Natural killer cell (primary cell): ENCODE measurements at places on chromosomes 16 and 17.

DNA sequence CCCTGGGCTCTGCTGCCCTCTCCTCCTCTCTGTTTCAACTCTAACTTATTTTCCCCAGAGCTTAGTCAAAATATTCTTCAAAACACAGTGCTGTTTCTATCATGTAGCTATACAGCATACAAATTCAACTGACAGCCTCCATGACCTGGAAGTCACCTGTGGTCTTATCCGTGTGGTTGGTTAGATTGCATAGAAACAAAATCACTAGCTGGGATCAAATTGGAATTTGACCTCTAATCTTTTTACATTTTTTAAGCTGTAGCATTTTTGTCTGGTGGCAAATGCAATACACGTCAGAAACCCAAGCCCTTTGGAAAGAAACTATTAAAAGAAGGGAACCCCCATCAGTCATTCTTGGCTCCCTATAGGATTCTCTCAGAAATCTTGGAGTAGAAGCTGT is 57.3 kb downstream of the ABCC12 start:
- H3K27me3 ChIP-seq, result no peaks in the 10 kb centered on the region
- H3K36me3 ChIP-seq, result no peaks in the 10 kb centered on the region
- no peak overlapping the region for H3K27ac ChIP-seq
- H3K4me3 ChIP-seq, result no peak overlapping the region

GRCh38 chr17:32496395-32497073 is 9.7 kb downstream of the CDK5R1 start:
- DNase-seq, result no peak
- no peak overlapping the region for H3K4me3 ChIP-seq
- H3K36me3 ChIP-seq, result no peaks in the 10 kb centered on the region
- H3K27me3 ChIP-seq, result no peaks in the 10 kb centered on the region
- peaks cover 50% of the 10 kb centered on the region for H3K4me1 ChIP-seq
- H3K27ac ChIP-seq, result no peak overlapping the region

DNA sequence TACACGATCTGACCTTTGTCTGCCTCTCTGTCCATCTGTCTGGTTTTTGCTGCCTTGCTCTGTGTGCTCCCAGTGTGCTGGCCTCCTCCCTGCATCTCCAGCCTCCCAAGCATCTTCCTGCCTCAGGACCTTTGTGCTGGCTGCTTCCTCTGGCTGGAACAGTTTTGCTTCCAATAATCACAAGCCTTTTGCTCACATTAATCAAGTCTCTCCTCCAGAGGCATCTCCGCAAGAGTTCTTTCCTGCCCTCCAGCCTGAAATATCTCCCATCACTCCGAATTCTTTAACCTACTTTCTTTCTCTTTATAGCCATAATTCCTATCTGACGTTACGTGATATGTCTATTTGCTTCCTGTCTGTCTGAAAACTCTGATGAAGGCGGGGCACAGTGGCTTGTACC is 267.1 kb downstream of the ABCC12 start:
- H3K4me3 ChIP-seq, result no peak overlapping the region
- H3K27ac ChIP-seq, result no peak overlapping the region
- no peak for DNase-seq
- H3K27me3 ChIP-seq, result peaks cover 3% of the 10 kb centered on the region
- no peaks in the 10 kb centered on the region for H3K36me3 ChIP-seq

DNA sequence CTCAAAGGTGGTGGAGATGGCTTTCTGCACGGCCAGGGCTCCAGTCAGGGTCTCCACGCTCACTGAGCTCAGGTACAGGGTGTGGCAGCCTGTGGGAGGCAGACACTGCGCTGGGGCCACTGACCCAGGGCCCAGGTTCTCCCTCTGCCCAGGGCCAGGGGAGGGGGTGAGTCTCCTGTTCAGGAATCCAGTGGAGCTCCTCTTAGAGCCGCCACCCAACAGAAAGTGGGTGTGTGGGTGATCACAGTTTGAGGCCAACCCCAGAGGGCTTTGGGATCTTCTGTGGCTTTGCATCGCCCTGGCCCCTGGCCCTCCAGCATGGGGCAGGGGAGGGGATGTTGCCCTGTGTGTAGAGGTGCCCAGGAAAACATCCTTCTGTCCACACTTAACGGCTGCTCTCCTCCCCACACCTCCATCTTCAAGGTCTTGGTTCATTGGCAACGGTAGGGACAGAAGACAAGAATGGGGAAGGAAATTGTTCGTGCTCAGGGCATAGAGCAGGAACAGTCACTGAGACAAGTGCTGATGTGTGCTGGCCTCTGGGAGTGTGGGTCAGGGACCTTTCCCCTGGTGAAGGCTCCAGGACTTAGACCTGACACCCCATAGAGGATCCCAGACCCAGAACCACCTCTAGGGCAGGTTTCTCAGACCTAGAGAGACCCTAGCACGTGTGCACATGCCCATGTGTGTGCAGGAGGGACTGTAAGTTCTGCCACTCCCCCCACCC is 21.5 kb downstream of the TNS4 start:
- H3K4me3 ChIP-seq, result no peak overlapping the region
- H3K4me1 ChIP-seq, result peaks cover 71% of the 10 kb centered on the region
- no peaks in the 10 kb centered on the region for H3K36me3 ChIP-seq

GRCh38 chr16:56191835-56192634 is 746 bp downstream of the GNAO1 start:
- no peak overlapping the region for H3K27ac ChIP-seq
- H3K36me3 ChIP-seq, result no peaks in the 10 kb centered on the region
- DNase-seq, result peak; percentile 28
- H3K4me1 ChIP-seq, result peaks cover 32% of the 10 kb centered on the region
- H3K27me3 ChIP-seq, result peaks cover 38% of the 10 kb centered on the region

DNA sequence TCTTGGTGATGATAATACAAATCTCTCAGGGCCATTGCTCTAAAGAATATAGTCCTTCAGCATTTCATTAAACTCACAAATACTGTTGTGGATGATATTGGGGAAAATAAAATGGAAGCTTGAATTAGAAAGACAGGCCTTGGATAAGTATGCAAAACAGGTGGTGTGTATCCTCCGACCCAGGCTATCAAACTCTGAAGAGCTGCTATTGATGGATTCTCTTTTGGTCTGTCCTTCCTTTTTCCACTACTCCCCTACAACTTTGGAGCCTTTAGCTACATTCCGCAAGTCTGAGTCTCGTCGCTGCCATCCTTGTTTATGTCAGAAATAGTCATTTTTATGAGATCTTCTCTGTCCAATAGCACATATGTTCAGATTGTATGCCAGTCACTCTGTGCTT is 351.6 kb downstream of the KCNJ2 start:
- no peak for DNase-seq
- H3K27ac ChIP-seq, result no peak overlapping the region

DNA sequence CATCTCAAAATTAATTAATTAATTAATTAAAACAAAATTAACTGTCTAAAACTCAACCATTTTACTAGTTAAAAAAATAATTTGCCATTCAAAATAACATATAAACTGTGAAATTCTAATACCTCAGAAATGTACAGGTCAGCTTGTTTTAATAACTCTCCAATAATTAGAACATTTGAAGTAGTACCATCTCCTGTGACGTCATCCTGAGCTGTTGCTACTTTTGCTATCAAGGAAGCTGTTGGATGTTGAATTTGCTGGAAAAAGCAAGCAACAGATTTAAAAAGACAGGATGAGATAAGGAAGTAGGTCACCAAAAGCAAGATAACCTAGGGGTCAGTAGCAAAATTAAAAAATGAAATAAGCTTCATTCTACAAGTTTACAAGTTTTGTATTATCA is 2.8 kb downstream of the CCT6B start:
- H3K27ac ChIP-seq, result no peak overlapping the region
- H3K4me1 ChIP-seq, result peaks cover 15% of the 10 kb centered on the region
- DNase-seq, result no peak
- H3K4me3 ChIP-seq, result no peak overlapping the region
- H3K27me3 ChIP-seq, result no peaks in the 10 kb centered on the region

- no peaks in the 10 kb centered on the region for H3K4me1 ChIP-seq
- H3K4me3 ChIP-seq, result no peak overlapping the region
- H3K27ac ChIP-seq, result no peak overlapping the region
- H3K27me3 ChIP-seq, result no peaks in the 10 kb centered on the region
- H3K36me3 ChIP-seq, result no peaks in the 10 kb centered on the region
Observed at GRCh38 chr16:76955629-76956028, 235.4 kb upstream of the MON1B start.

GRCh38 chr17:50026837-50027171 is 29.1 kb upstream of the ITGA3 start:
- peak; percentile 87 for DNase-seq
- H3K4me3 ChIP-seq, result no peak overlapping the region
- peaks cover 10% of the 10 kb centered on the region for H3K4me1 ChIP-seq
- no peaks in the 10 kb centered on the region for H3K36me3 ChIP-seq

DNA sequence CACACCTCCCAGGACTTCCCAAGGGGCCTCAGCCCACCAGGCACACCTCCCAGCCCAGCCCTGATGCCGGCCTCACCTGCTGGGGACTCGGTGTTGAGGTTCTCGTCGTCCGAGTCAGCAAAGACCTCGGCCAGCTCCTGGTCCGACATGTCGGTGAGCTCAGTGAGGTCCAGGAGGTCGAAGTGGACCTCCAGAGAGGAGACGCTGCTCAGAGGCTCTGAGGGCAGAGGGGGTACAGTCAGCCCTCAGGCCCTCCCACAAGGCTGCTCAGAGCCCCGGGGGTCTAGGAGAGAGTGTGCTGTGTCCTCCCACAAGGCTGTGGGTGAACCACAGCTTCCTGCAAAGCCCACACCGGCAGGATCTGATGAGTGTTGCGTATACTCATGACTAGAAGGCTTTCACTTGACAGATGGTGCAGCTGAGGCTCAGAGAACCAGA is 10.5 kb downstream of the DBNDD1 start:
- peak; percentile 78 for DNase-seq
- peaks cover 18% of the 10 kb centered on the region for H3K27me3 ChIP-seq
- H3K4me1 ChIP-seq, result peaks cover 25% of the 10 kb centered on the region
- peak overlapping the region; percentile 14 for H3K4me3 ChIP-seq
- H3K27ac ChIP-seq, result peak overlapping the region; percentile 48

- DNase-seq, result no peak
- H3K27me3 ChIP-seq, result no peaks in the 10 kb centered on the region
- H3K36me3 ChIP-seq, result peaks cover 56% of the 10 kb centered on the region
- H3K4me1 ChIP-seq, result no peaks in the 10 kb centered on the region
- no peak overlapping the region for H3K27ac ChIP-seq
Observed at GRCh38 chr17:75950421-75950820, 9.6 kb upstream of the FBF1 start.

DNA sequence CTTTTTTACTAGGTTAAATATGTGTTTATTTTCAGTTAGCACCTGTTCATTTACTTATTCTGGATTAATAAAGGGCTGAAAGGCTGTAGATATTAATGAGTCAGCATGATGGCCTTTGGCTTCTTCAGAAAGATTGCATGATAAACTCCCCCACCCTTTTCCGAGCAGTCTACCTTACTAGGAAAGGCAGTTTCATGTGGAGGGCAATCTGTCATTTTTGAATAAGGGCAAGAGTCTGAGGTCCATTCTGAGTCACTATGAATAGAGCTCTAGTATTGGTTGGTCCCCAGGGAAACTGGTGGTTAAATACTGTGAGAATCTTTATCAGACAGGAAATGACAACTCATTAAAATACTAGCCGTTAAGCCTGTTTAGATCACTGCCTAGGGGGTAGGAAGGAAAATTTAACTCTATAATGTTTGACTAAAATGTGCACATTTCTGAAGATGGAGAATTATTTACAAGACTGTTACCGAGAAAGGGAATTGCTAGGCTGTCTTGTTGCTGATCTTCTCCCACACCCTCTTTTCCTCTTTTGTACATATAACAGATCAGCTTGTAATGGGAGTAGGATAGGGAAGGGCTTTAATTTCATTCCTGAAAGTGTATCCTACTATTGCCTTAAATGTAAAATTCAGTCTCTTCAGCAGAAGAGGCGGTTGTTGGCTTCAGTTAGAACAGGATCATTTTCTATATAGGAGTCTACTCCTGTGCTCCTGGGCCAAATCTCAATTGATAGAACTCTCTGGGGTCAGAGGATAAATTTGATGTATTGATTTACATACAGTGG is 63.3 kb downstream of the TUBD1 start:
- H3K27ac ChIP-seq, result peak overlapping the region; percentile 71
- H3K36me3 ChIP-seq, result peaks cover 3% of the 10 kb centered on the region
- H3K4me3 ChIP-seq, result no peak overlapping the region
- DNase-seq, result peak; percentile 77
- H3K27me3 ChIP-seq, result no peaks in the 10 kb centered on the region

GRCh38 chr17:55273579-55274354 is 9.0 kb downstream of the HLF start:
- no peak for DNase-seq
- H3K4me1 ChIP-seq, result no peaks in the 10 kb centered on the region
- peaks cover 17% of the 10 kb centered on the region for H3K27me3 ChIP-seq
- no peak overlapping the region for H3K27ac ChIP-seq
- no peak overlapping the region for H3K4me3 ChIP-seq

DNA sequence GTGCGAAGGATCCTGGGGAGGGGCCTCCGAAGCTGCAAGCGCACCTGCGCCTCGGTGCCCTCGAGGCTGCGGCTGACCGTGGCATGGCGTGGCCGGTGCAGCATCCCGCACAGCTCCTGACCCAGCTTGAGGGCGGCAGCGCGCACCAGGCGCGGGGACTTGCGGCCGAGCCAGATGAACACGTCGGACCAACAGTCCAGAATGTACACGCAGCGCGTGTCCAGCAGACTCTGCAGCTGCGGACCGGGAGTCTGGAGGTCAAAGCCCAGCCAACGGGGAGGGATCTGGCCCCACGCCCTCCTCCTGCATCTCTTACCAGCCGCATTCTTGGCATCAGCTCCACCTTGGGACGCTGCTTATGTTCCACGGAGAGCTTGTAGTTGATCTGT is 10.9 kb downstream of the FLII start:
- H3K27me3 ChIP-seq, result no peaks in the 10 kb centered on the region
- H3K36me3 ChIP-seq, result peaks cover 65% of the 10 kb centered on the region
- no peak for DNase-seq

GRCh38 chr16:10737068-10737625 is 6.5 kb upstream of the NUBP1 start:
- peak; percentile 90 for DNase-seq
- peaks cover 20% of the 10 kb centered on the region for H3K4me1 ChIP-seq
- peak overlapping the region; percentile 11 for H3K4me3 ChIP-seq
- no peaks in the 10 kb centered on the region for H3K27me3 ChIP-seq

- no peak overlapping the region for H3K27ac ChIP-seq
- peaks cover 31% of the 10 kb centered on the region for H3K4me1 ChIP-seq
- no peaks in the 10 kb centered on the region for H3K36me3 ChIP-seq
- H3K4me3 ChIP-seq, result no peak overlapping the region
Observed at GRCh38 chr16:56281249-56281805, 90.0 kb downstream of the GNAO1 start.

- no peak overlapping the region for H3K4me3 ChIP-seq
- H3K27me3 ChIP-seq, result no peaks in the 10 kb centered on the region
- H3K4me1 ChIP-seq, result no peaks in the 10 kb centered on the region
Observed at GRCh38 chr16:8905795-8906591, 23.8 kb downstream of the LITAFD start.

- H3K4me1 ChIP-seq, result no peaks in the 10 kb centered on the region
- H3K27ac ChIP-seq, result no peak overlapping the region
- H3K4me3 ChIP-seq, result no peak overlapping the region
- H3K36me3 ChIP-seq, result no peaks in the 10 kb centered on the region
Observed at GRCh38 chr17:71866095-71866494, 254.7 kb upstream of the SOX9 start.

- H3K27ac ChIP-seq, result no peak overlapping the region
- peaks cover 5% of the 10 kb centered on the region for H3K4me1 ChIP-seq
- no peak overlapping the region for H3K4me3 ChIP-seq
- H3K27me3 ChIP-seq, result no peaks in the 10 kb centered on the region
Observed at GRCh38 chr17:47757386-47757785, 24.4 kb downstream of the TBX21 start.

GRCh38 chr17:34920676-34921075 is 40.6 kb downstream of the CCT6B start:
- no peak overlapping the region for H3K27ac ChIP-seq
- no peak overlapping the region for H3K4me3 ChIP-seq
- no peaks in the 10 kb centered on the region for H3K4me1 ChIP-seq
- no peaks in the 10 kb centered on the region for H3K36me3 ChIP-seq

- no peaks in the 10 kb centered on the region for H3K27me3 ChIP-seq
- peaks cover 68% of the 10 kb centered on the region for H3K36me3 ChIP-seq
- no peaks in the 10 kb centered on the region for H3K4me1 ChIP-seq
- DNase-seq, result no peak
Observed at GRCh38 chr17:35596530-35597233, 9.6 kb downstream of the AP2B1 start.
